RWPE1 (cell line): ENCODE measurements at places on chromosomes 3 and 15.

GRCh38 chr3:143234526-143234925 is 115.0 kb downstream of the CHST2 start:
- DNase-seq, result no peak

GRCh38 chr15:62572797-62573196 is 407.7 kb upstream of the C2CD4B start:
- no peak for DNase-seq

- no peak for DNase-seq
These were observed 43.5 kb upstream of the RAF1 start for GRCh38 chr3:12707449-12707848.

GRCh38 chr3:138578961-138579574 is 15.0 kb downstream of the CEP70 start:
- no peak for DNase-seq

GRCh38 chr3:930866-931265 is 162.0 kb upstream of the CNTN6 start:
- DNase-seq, result no peak

DNA sequence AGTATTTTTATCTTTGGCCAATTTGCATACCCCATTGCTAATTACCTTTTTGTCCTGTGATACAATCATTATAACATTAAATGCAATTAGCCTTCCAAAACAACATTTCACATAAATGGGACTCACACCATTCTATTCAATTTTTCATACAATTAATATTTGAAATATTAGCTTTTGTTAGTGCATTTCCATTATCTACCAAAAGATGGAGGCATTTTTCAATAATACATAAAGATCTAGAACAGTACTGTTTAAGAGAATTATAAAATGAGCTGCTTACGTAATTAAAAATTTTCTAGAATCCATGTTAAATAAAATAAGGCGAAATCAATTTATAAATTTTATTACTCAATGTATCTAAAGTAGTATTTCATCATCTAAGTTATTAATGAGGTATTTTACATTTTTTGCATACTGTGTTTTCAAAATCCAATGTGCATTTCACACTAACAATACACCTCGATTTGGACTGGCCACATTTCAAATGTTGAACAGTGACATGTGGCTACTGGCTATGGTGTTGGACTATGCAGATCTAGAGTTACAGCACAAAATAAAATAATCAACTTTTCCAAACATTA is 74.3 kb downstream of the TJP1 start:
- peak; percentile 20 for DNase-seq

DNA sequence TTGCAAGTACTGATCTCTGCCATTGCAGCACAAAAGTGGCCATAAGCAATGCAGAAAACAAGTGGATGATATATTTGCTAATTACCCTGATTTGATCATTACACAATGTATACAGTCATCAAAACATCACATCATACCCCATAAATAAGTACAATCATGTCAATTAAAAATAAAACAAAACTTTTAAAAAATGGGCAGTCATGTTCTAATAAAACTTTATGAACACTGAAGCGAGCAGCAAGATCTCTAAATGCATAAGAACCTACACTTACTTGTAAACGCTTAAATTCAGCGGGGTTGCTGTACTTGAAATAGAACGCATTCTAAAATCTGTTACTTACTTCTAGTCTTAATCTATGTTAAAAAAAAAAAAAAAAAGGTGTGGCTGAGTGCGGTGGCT is 73.4 kb downstream of the AQR start:
- no peak for DNase-seq

DNA sequence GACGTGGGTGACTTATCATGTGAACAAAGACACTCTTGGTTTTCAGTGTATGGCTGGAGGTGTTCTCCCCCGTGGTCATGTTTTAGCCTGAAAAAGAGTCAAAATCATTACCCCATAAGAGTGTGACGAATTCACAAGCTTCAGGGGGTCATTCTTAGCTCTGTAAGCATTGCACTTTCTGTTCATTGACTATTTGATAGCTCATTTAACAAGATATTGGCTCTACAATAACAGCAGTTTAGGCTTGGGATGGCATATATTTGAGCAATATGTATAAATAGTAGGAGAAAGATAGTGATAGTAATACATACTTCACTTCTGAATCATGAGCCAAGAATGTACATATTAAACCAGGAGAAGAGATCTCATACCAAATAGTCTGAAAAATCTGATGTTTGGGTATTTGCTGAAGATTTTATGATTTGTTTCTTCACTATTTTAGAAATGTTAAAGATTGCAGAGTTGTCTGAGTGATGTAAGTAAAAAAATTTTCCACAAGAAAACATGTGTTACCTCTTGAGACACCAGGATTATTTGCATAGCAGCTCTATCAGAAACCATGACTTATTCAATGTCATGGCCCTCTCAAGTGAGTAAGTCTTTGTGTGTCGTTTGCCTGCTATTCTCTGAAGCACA is 996.0 kb downstream of the OTOL1 start:
- peak; percentile 1 for DNase-seq

DNA sequence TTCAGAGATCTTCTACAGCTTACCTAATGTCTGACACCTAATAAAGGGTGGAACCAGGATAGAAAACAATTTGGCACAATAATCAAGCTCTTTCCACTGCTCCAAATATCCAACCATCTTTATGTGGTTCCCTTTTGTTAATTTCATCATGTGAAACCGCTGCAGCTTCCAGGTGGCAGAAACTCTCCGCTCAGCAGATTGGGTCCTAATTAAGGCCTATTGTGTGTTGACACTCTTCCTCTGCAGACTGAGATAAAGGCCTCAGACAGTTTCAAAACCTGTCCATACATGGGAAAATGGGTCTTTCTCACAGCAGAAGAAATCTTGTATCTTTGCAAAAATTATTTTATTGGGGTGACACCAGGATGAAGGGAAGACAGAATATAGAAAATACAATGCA is 1002.4 kb upstream of the SEMA6D start:
- DNase-seq, result no peak

GRCh38 chr3:81466201-81466560 is 295.3 kb downstream of the GBE1 start:
- no peak for DNase-seq

GRCh38 chr3:40120806-40121205 is 188.7 kb upstream of the EIF1B start:
- peak; percentile 14 for DNase-seq

GRCh38 chr3:152089528-152089927 is 179.2 kb upstream of the MBNL1 start:
- DNase-seq, result no peak

- peak; percentile 90 for DNase-seq
These were observed 53.8 kb downstream of the CDCP1 start for GRCh38 chr3:45092132-45093031.

GRCh38 chr3:11168881-11169805 is 14.8 kb downstream of the HRH1 start:
- no peak for DNase-seq

DNA sequence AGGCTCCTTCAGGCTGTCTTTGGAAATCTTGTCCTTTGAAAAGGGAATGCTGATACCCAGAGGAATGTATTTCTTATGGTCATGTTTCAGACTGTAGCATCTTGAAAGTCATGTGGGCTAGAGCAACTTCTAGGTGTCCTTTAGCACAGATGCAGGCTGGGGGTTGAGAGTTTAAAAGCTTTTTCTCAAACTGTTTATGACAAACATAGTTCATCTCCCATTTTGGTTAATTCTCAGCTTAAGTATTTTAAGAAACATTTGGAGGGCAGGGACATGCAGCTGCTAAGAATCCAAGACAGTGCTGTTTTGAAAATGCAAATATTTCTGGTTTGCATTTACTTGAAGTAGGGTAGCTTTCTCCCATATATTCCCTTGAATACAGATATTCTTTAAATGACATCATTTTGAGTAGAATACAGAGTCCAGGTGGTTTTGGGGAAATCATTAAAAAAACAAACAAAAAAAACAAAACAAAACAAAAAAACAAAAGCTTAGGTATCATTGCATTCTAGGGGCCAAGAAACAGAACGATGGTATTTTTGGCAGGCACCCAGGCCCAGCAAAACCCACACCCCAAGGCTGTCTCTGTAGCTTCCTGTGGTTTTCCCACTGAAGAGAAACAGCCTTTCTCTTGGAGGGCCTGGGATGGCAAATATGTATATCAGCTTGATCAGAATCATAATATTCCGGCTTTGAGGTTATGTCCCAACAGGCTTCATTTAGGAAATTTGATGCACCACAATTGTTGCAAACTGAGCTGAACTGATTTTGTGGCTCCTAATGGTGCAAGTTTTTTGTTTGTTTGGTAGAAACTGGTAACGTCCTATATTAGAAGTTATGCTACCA is 120.0 kb downstream of the ATG7 start:
- peak; percentile 24 for DNase-seq

GRCh38 chr3:196122021-196122687 is 40.3 kb upstream of the TFRC start:
- DNase-seq, result no peak
